ENCODE measurements at places on chromosomes 7 and 10. TPM values are rescaled to one million over a fixed set of nuclear protein-coding genes. Genes with fewer than 3 reads are reported as not detected.

- DNase-seq = no peak
Observed at GRCh38 chr7:97001221-97001620, 4.1 kb upstream of the DLX6 start.

DNA sequence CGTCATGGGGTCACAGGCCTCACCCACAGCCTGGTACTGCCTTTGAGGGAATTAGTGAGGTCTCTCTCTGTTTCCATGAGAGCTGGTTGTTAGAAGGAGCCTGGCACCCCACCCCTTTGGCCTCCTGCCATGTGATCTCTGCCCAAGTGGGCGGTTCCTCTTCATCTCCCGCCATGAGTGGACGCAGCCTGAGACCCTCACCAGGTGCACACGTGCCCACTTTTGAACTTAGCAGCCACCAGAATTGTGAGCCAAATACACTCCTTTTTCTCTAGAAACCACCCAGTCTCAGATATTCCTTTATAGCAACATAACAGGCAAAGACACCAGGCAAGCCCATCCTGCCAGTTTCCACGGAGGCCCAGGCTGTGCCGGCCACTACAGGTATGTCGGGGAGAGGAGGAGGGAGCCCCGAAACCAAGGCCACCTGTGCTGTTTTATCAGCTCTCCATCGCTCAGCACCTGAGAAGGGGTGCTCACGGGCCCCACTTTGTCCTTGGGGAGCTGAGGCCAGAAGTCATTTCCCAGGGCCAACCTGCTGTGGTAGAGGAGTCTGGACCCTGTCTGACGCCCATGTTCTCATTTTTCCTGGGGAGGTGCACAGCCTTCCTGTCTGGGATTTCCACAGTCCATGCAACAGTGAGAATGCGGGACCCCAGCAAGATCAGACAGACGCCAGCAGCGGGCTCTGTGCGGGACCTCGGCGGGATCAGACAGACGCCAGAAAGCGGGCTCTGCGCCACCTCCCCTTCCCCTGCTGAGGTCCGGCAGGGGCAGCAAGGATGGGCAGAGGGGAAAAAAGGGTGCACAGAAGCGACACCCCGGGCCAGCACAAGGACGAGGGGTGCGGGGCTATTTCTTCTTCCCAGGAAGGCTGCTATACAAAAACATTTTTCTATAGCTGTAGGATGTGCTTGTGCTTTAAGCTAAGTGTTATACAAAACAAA, 220.5 kb downstream of the ELFN1 start:
- DNase-seq = no peak

- DNase-seq = peak; percentile 20
Observed at GRCh38 chr10:28984431-28984830, 304.4 kb upstream of the LYZL1 start.

GRCh38 chr7:54615-55014, 137.8 kb upstream of the FAM20C start:
- no peak for DNase-seq

DNA sequence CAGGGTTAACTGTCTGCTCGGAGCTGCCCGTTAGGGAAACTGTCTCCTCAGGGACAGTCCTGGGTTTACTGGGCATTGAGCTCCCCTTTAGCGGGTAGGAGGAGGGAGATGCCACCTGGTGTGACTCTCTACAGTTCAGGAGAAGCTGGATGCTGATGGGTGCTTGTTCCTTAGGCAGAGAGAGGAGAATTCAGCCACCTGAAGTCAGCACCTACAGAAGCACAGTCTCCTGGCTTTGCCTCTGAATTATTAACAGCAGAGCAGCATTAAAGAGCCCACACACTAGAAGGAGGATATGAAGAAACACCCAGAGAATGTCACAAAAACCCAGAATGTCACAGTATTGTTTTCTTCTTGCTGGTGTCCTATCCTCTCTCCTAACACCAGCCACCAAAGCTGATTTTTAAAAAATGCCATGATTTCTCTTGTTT, 696 bp downstream of the GIMAP4 start:
- no peak for DNase-seq

- no peak for DNase-seq
Observed at GRCh38 chr10:75611993-75612372, 180.6 kb downstream of the LRMDA start.

The NRG3 gene
- total RNA-seq = not detected

DNA sequence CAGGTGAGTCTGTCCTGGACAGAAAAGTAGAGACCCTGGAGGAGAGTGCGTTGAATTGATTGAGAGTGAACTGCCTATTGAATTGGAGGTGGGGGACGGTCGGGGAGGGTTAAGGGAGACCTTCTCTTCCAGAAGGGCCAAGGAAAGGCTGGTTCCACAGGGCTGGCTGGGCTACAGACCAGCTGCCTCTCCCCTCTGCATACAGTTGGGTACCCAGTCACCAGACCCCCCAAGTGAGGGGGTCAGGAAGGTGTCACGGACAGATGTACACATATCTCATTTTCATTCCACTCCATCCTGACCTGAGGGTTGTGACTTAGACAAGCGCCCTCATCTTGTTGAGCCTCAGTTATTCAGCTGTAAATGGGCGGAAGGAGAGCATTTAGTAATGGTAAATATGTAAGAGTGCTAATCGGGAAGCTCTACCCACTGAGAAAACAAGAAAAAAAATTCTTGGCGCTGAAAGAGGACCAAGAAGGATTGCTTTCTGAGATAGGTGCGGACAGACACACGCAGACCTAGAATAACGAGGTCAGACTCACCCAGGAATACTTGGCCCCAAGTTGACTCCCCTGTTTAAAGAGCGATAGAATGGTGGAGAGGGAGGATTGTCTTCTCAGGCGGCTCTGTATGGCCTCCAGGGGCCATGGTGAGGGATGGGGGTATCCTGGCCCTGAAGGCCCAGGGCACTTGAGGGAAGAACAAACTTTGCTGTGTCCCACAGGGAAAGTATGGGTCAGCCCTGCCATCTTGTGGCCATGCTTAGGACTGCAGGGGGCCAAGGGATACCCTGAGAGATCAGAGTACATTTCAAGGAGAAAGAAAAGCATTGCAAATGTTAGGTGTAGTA, 7.2 kb upstream of the MBL2 start:
- DNase-seq = peak; percentile 80

- DNase-seq = no peak
Observed at GRCh38 chr7:962401-963081, 8.1 kb upstream of the ADAP1 start.

The IL2RA gene
- total RNA-seq = not detected

GRCh38 chr7:80054356-80054755, 80.3 kb upstream of the GNAI1 start:
- no peak for DNase-seq

The CYP2C19 gene
- not detected for total RNA-seq

Measured in HT-29 (cell line).